ENCODE measurements at places on chromosomes 13 and 19. TPM values are rescaled to one million over a fixed set of nuclear protein-coding genes. Genes with fewer than 3 reads are reported as not detected.
A peak's percentile ranks its signal among the peaks of the same experiment; 100 is the strongest.

DNA sequence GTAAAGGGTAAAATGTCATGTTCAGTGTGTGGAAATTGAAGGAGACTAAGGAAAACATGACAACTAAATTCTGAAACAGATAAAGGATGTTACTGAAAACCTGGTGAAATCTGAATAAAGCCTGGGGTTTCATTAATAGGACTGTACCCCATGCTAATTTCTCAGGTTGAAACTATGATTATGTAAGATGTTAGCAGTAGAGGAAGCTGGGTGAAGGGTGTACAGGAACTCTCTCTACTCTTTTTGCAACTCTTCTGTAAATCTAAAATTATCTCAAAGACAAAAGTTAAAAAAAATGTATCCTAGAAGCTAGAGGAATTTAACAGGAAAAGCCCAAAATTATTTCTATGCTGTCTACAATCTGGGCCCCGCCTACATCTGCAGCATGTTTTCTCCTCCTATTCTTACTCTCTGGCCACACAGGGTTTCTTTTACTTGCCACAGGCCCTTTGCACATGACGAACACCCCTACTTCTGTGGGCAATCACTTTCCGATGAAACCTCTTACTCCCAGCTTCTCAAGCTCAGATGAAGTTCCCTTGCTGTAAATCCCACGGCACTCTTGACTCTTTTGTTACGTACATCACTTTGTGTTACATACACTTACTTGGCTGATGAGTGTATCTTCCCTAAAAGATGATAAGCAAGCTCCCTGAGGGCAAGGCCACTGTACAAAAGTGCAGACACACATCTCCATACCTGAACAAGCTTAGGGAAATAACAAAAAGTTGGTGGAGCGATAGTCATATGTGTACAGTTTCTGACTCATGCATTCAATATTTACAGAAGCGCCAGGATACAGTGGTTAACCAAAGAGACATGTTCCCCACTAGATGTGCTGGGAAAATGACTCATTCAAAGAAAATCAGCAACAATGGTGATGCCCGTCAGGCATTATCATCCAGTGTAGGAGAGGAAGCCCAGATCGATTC is 32.6 kb downstream of the RUBCNL start:
- DNase-seq = peak; percentile 88

DNA sequence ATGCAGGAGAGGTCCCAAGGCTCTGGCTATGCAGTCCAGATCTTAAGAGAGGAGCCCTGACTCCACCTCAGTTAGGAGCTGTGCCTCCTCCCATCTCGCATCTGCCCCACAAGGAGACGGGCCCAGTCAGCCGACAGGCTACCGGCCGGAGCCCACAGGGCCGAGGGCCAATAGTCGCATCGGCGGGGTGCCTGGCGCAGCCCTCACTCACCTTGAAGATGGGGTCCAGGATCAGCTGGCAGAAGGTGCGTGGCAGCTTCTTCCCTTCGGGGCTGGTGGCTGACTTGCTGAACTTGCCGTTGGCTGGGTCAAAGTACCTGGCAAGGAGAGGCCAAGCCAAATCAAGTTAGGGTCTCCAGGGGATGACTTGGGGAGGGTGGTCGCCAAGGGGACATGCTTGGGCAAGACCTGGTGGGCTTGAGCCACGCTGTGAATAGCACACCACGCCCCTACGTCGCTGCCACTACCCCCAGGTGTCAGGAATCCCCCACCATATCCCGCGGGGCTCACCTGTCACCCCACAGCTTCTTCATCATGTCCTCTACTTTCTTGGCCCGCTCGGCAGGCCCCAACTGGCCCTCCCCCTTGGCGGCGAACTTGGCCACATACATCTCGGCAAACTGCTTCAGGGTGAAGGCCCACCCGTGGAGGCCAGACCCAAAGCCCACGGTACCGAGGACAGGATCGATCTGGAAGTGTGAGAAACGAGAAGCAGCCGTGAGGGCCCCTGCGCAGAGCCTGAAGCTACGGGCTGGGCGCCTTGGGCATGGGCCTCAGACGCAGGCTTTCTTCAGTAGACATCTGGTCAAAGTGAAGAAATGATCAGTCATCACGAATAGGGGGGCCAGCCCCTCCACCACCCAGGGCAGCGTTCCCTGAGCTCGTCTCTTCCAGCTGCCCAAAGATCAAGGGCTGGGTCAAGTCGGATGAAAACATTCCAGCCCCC is 3.3 kb downstream of the EEF2 start:
- DNase-seq = no peak

DNA sequence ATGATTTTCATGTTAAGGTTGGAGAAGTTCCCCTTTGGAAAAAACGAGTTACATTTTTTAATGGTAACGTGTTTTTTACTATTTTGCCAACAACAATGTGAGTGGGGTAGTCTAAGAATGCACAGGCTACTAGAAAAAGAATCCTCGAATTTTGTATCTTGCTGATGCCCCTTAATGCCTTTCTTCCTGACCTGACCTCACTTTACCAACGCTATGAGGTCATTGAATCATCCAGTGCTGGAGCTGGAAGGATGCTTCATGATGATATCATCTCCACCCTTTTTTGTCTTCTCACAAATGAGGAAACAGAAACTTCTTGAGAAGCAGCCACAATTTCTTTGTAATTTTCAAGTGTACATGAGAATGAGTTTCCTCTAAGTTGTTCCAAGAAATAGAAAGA is 8.2 kb upstream of the UBL3 start:
- DNase-seq = peak; percentile 59

DNA sequence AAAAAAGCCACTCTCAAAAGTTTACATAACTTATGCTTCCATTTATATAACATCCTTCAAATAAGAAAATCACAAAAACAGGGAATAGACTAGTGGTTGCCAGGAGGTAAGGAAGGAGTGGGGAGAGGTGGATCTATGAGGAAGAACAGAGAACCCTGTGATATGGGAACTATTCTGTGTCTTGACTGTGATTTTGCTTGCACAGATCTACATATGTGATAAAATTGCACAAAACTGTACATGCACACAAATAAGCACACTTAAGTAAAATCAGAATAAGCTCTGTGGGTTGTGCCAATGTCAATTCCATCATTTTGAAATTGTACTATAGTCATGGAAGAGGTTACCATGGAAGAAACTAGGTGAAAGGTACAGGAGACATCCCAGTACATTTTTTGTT is 121.6 kb upstream of the SGCG start:
- no peak for DNase-seq

- peak; percentile 23 for DNase-seq
These were observed 51.5 kb downstream of the PCCA start for GRCh38 chr13:100140441-100140840.

DNA sequence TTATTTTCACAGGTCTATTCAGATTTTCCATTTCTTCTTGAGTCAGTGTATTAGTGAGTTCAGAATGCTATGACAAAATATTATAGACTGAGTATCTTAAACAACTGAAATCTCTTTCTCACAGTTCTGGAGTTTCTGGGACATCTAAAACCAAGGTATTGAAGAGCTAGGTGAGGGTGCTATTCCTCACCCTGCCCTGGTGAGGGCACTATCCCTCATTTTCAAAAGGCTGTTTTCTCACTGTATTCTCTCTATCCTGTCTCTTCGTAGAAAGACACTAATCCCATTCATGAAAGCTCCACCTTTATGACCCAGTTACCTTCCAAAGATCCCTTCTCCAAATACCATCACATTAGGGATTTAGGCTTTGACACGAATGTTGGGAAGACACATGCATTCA is 1617.1 kb downstream of the PCDH9 start:
- no peak for DNase-seq

- DNase-seq = no peak
These were observed at the start of gene SIGLEC10 for GRCh38 chr19:51417107-51417809. SIGLEC10 (minus strand) TSS chr19:51417642; CDS start chr19:51417581, 61 bp downstream.

The CAB39L gene
- 21.9 TPM for total RNA-seq

The CERS1 gene
- total RNA-seq = 0.90 TPM

The PRSS57 gene
- not detected for total RNA-seq

The FCGBP gene
- not detected for total RNA-seq

The CATSPERD gene
- not detected for total RNA-seq

The CD209 gene
- total RNA-seq = not detected

All from IMR-90 (cell line).